ENCODE measurements at places on chromosomes 12 and 14.

DNA sequence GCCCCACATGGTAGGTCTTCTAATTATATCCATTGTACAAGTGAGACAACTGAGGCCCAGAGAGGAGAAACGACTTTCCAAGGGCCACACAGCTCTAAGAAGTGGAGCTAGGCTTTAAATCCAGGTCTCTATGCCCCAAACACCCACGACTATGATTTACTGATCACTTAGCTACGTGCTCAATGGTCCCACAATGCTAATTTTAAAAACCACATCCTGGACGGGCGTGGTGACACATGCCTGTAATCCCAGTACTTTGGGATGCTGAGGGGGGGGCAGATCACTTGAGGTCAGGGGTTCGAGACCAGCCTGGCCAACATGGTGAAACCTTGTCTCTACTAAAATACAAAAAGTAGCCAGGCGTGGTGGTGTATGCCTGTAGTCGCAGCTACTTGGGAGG, 8.4 kb upstream of the MLEC start:
- no peak overlapping the region for H3K27ac ChIP-seq
- no peaks in the 10 kb centered on the region for H3K36me3 ChIP-seq
- peaks cover 10% of the 10 kb centered on the region for H3K4me1 ChIP-seq
- no peak overlapping the region for H3K4me3 ChIP-seq
- H3K27me3 ChIP-seq: no peaks in the 10 kb centered on the region
- no peak for DNase-seq

GRCh38 chr12:112180422-112180821, 55.1 kb downstream of the TRAFD1 start:
- no peaks in the 10 kb centered on the region for H3K36me3 ChIP-seq
- H3K27ac ChIP-seq: no peak overlapping the region
- no peak overlapping the region for H3K4me3 ChIP-seq
- H3K4me1 ChIP-seq: no peaks in the 10 kb centered on the region
- no peaks in the 10 kb centered on the region for H3K27me3 ChIP-seq

DNA sequence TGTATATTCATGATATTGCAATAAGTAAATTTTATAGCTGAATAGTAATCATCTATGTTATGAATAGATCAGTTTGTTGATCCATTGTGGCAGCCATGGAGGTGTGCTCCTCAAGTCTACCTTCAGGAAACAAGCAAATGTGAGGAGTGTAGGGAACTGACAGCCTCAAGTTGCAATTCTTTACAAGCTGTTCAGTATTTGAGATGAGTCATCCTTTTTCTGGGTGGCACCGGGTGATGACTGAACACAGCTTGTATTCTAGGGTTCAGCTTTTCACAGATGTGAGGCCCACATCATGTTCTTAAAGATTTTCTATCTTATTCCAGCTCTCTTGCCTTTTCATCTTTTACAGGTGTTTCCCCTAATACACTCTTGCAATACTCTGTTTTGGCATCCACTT, 452.4 kb downstream of the KCNH5 start:
- no peaks in the 10 kb centered on the region for H3K4me1 ChIP-seq
- H3K36me3 ChIP-seq: no peaks in the 10 kb centered on the region
- H3K27me3 ChIP-seq: no peaks in the 10 kb centered on the region
- H3K4me3 ChIP-seq: no peak overlapping the region
- no peak for DNase-seq

GRCh38 chr14:69224946-69225345, 33.6 kb downstream of the EXD2 start:
- no peaks in the 10 kb centered on the region for H3K36me3 ChIP-seq
- H3K27me3 ChIP-seq: no peaks in the 10 kb centered on the region
- no peak overlapping the region for H3K27ac ChIP-seq
- no peak overlapping the region for H3K4me3 ChIP-seq
- no peak for DNase-seq

DNA sequence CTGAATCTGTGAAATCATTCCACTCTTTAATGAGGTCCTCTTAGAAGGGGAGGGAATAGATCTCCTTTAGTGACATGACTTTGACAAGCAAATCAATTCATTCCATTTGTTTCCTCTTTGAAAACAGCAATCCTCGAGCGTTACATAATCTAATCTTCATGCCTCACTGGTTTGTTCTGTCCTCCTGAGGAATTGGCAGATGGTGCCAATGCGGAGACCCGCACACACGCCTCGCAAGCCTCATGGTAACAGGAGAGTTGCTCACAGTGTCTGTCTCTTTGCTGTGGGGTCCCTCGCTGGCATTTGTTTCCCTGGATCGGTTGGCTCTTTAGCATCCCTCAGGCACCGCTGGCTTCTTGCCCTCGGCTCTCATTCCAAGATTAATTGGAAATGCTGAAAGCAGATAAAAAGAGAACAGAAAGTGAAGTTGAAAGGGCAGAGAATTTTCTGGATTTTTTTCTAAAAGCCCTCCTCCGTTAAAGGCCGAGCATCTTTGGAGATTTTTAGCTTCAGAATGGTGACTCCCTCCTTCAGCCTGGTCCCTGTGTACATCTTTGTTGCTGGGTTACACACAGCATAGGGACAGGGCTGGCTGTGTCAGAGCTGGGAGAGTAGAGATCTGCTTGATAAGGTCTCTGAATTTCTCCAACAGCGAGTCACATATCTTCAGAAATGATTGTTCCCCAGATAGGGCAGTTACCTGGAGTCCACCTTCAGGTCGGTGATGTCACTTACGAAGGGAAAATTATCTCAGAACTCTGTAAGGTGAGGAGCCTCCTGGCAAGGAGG, 10.1 kb upstream of the CABP1 start:
- no peaks in the 10 kb centered on the region for H3K27me3 ChIP-seq
- no peak overlapping the region for H3K27ac ChIP-seq
- no peaks in the 10 kb centered on the region for H3K4me1 ChIP-seq
- no peak overlapping the region for H3K4me3 ChIP-seq

- H3K27me3 ChIP-seq: no peaks in the 10 kb centered on the region
- H3K4me1 ChIP-seq: no peaks in the 10 kb centered on the region
- no peaks in the 10 kb centered on the region for H3K36me3 ChIP-seq
- H3K4me3 ChIP-seq: no peak overlapping the region
- no peak for DNase-seq
Observed at GRCh38 chr12:120842595-120842994, 61.6 kb downstream of the SPPL3 start.

GRCh38 chr14:103576371-103577024, 13.7 kb downstream of the COA8 start:
- peaks cover 24% of the 10 kb centered on the region for H3K4me1 ChIP-seq
- peaks cover 38% of the 10 kb centered on the region for H3K36me3 ChIP-seq
- peak; percentile 97 for DNase-seq
- no peak overlapping the region for H3K4me3 ChIP-seq

- peaks cover 11% of the 10 kb centered on the region for H3K4me1 ChIP-seq
- H3K27me3 ChIP-seq: no peaks in the 10 kb centered on the region
Observed at GRCh38 chr14:47961634-47962033, 286.2 kb upstream of the MDGA2 start.

DNA sequence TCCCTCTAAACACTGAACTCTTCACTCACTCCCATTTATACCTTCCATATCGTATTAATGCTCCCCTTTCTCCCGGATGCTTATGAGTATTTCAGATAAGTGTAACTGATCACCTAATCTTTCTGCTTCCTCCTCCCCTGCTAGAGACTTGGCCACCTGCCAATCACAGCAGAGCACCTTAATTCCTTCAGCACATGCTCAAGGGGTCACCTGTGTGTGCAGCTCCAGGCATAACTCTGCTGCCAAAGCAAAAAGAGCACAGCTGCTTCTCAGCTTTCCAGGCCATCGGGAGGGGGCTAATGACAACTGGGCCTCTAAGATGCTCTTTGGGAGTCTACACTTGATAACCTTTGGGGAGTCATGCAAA, 106.9 kb upstream of the DYRK2 start:
- no peak overlapping the region for H3K4me3 ChIP-seq
- H3K27ac ChIP-seq: no peak overlapping the region
- H3K27me3 ChIP-seq: no peaks in the 10 kb centered on the region
- no peak for DNase-seq

- H3K36me3 ChIP-seq: no peaks in the 10 kb centered on the region
- H3K4me3 ChIP-seq: no peak overlapping the region
- peaks cover 7% of the 10 kb centered on the region for H3K4me1 ChIP-seq
- no peak overlapping the region for H3K27ac ChIP-seq
- no peak for DNase-seq
- H3K27me3 ChIP-seq: no peaks in the 10 kb centered on the region
Observed at GRCh38 chr12:22287776-22288621, 46.5 kb downstream of the ST8SIA1 start.

DNA sequence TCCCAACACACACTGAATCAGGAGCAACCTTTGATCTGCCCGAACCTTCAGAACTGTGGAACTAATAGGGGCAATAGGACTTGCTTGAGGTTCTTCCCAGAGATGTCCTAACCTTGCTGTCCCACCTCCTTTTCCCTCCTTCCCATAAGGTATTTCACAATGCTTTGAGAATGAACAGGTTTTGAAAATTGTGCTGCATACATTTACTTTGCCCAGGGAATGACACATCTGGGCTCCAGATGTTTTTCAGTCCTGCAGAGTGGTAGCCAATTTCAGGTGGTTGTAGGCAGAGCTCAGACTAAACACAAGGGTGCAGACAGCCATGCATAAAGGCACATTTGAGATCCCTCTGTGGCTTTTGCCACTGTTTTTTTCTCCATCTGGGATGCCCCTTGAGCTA, 206.7 kb upstream of the PWP1 start:
- no peak for DNase-seq
- H3K27me3 ChIP-seq: no peaks in the 10 kb centered on the region
- no peak overlapping the region for H3K4me3 ChIP-seq
- H3K27ac ChIP-seq: no peak overlapping the region
- H3K36me3 ChIP-seq: no peaks in the 10 kb centered on the region

DNA sequence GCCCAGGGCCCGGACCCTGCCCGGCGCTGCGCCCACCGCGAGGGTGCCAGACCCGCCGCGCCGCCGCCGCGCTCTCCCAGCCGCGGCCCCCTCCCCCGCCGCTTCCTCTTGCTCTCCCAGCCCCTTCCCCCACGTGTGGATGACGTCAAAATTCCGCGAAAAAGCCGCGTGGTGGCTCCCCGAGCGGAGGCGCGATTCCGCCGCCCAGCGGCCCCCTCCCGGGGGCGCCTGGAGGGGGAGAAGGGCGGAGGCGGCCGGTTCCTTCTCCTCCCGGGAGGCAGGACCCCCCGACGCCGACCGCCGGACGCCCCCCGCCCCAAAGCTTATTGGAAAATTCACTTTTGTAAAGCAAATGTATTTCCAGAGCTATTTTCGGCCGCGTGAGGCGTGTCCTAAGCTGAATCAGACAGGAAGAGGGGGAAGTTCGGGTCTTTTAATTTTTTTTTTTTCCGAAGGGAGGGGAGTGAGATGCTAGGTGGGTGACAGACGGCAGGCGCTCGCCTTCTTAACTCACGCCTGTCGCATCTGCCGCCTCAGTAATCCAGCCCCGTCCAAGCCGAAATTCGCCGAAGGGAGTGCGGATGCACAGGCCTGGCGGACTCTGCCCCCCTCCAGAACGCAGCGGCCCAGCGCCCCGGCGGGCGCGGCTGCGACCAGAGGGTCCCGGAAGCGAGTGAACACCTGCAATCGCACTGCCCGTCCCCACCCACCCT, 4.1 kb upstream of the CCND2 start:
- no peaks in the 10 kb centered on the region for H3K36me3 ChIP-seq
- H3K4me3 ChIP-seq: no peak overlapping the region
- no peaks in the 10 kb centered on the region for H3K4me1 ChIP-seq
- H3K27ac ChIP-seq: no peak overlapping the region

DNA sequence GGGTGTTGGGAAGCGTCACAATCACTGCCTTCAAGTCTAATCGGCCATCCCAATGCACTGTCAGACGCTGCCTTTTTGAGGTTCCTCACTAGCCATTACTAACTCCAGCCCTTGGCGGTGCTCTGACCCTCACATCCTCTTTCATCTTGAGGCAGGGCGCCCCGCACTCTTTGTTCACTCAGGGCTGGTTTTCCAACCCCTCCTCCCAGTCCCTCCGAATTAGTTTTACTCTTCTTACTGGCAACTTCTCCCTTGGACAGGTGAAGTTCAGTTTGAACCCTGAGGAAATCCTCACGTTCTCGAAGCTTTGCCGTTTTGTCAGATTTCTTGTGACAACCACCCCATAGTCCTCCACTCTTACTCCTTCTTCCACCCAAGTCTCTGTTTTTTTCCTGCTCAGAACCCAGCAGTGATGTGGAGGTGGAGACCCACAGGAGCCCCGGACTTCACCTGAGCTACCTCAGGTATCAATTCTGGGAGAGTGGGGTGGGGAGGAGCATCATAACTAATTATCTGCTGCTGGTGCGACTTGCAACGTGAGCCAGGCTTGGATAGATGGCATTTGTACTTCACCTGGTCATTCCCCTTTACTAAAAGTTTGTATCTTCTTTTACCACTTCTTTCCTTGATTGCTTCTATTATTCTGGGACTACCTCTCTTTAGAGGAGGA, 757 bp downstream of the ZC3H10 start:
- peak overlapping the region; percentile 38 for H3K27ac ChIP-seq

DNA sequence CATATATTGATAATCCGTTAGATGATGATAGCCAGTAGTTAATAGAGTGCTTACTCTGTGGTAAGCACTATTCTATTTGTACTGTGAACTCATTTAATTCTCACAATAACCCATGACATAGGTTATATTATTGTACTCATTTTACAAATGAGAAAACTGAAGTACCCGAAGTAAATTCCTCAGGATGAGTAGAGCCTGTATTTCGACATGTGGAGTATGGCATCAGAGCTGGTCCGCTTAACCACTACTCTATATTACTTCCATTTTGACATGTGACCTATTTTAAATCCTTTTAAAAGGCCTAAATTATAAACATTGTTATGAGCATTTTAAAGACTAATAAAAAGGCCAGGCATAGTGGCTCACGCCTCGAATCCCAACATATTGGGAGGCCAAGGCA, 8.0 kb upstream of the RAP1B start:
- H3K27ac ChIP-seq: no peak overlapping the region
- no peaks in the 10 kb centered on the region for H3K36me3 ChIP-seq
- H3K4me3 ChIP-seq: no peak overlapping the region
- DNase-seq: no peak

GRCh38 chr14:32201193-32201815, 541 bp upstream of the RNU6-7 start:
- DNase-seq: no peak
- no peaks in the 10 kb centered on the region for H3K36me3 ChIP-seq
- H3K4me3 ChIP-seq: peak overlapping the region; percentile 88
- H3K27ac ChIP-seq: peak overlapping the region; percentile 60

GRCh38 chr12:69985656-69986055, 160.6 kb downstream of the MYRFL start:
- no peaks in the 10 kb centered on the region for H3K27me3 ChIP-seq
- H3K27ac ChIP-seq: no peak overlapping the region
- H3K4me1 ChIP-seq: peaks cover 23% of the 10 kb centered on the region
- H3K36me3 ChIP-seq: no peaks in the 10 kb centered on the region
- peak; percentile 18 for DNase-seq

- no peak overlapping the region for H3K4me3 ChIP-seq
- peak; percentile 33 for DNase-seq
- no peaks in the 10 kb centered on the region for H3K36me3 ChIP-seq
- H3K4me1 ChIP-seq: peaks cover 11% of the 10 kb centered on the region
- no peaks in the 10 kb centered on the region for H3K27me3 ChIP-seq
- no peak overlapping the region for H3K27ac ChIP-seq
Observed at GRCh38 chr14:64688811-64689281, 15.4 kb upstream of the PLEKHG3 start.
